Activated CD4-positive, alpha-beta T cell treated with anti-CD3 and anti-CD28 coated beads, Interleukin-2, Interleukin-4, amounts not matched to agents 100 ng/mL and 50 ng/mL, durations not matched to agents 16 hours and 8 hours (primary cell): ENCODE measurements at places on chromosomes 4 and X.
A peak's percentile ranks its signal among the peaks of the same experiment; 100 is the strongest.

DNA sequence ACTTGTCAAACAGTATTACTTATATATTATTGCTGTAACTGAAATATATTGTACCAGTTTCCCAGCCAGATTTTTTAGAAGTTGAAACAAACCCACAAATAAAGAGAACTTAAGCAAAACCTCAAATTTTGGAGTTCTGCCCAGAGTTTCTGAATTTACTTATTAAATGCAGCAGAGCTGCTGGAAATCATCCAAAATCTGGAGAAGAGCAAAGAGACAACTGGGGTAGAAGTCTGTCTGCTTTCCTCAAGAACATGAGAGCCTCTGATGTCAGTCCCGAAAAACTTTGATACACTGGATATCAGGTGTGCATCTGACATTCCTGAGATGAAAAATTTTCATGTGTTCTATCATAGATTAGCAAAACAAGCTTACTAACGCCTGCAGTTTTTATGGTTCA lies 325.9 kb downstream of the NR3C2 start:
- no peak for DNase-seq

GRCh38 chrX:149298111-149298510 lies 207.0 kb downstream of the IDS start:
- DNase-seq: no peak

GRCh38 chr4:48738856-48739255 lies 41.2 kb downstream of the FRYL start:
- no peak for DNase-seq

DNA sequence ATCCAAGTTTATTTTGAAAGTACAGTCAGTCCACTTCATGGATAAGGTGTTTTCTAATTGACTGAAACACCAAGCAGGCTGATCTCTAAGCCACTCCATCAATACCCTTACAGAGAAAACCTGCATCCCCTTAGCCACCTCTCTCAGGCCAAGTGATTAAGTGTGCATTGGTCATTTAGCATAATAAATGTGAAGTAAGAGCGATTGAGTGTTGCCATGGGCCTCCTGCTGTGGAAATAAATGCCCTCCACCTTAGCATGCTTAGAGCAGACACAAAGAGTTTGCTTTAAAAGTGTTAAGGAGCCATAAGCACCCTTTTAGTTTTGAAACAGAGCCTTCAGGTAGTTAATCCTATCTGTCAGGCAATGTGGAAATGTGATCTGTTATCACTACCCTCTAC lies 386.5 kb downstream of the GPAT3 start:
- DNase-seq: no peak

GRCh38 chr4:115229873-115230272 lies 116.5 kb upstream of the NDST4 start:
- no peak for DNase-seq

- no peak for DNase-seq
Measured at GRCh38 chr4:21710179-21710835, 238.3 kb downstream of the KCNIP4 start.

GRCh38 chr4:17347445-17347844 lies 164.4 kb downstream of the QDPR start:
- peak; percentile 14 for DNase-seq
